Activated T-cell treated with anti-CD3 and anti-CD28 coated beads, Interleukin-2, amount 50 U/mL, for 4 hours (primary cell): ENCODE measurements at places on chromosomes 11 and 22.
A peak's percentile ranks its signal among the peaks of the same experiment; 100 is the strongest.

DNA sequence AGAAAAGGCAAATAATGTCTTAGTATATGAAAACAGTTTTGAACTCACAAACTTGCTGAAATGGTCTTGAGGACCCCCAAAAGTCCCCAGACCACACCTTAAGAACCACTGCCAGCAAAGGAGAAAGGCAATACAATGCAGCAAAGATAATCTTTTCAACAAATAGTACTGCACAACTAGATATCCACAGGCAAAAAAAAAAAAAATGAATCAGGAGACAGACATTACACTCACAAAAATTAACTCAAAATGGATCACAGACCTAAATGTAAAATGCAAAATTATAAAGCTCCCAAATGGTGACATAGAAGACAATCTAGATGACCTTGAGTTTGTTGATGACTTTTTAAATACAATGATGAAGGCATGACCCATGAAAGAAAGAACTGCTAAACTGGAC, 8.3 kb downstream of the PICALM start:
- no peak for DNase-seq

DNA sequence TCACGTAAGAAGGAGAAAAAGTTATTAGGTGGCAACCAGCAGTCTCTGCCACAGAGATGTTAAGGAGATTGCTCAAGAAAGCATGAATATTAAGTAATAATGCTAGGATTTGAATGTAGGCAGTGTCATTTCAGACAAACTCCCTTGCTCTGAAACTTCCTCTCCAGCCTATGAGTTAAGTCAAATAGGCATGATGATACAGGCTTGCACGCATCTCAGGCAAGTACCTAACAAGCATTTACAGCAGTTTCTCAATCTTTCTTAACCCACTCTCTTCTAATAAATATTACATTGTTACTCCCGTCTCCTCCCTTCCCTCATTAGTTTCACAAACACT, 72.7 kb downstream of the RAB38 start:
- no peak for DNase-seq

GRCh38 chr22:24752088-24752623, 22.4 kb downstream of the PIWIL3 start:
- no peak for DNase-seq

- DNase-seq = no peak
These were observed 26.7 kb upstream of the PICK1 start for GRCh38 chr22:38030311-38031133.

- DNase-seq = no peak
These were observed 496.0 kb downstream of the MIAT start for GRCh38 chr22:27153386-27153785.

GRCh38 chr11:116176484-116177005, 596.2 kb downstream of the BUD13 start:
- DNase-seq = no peak

DNA sequence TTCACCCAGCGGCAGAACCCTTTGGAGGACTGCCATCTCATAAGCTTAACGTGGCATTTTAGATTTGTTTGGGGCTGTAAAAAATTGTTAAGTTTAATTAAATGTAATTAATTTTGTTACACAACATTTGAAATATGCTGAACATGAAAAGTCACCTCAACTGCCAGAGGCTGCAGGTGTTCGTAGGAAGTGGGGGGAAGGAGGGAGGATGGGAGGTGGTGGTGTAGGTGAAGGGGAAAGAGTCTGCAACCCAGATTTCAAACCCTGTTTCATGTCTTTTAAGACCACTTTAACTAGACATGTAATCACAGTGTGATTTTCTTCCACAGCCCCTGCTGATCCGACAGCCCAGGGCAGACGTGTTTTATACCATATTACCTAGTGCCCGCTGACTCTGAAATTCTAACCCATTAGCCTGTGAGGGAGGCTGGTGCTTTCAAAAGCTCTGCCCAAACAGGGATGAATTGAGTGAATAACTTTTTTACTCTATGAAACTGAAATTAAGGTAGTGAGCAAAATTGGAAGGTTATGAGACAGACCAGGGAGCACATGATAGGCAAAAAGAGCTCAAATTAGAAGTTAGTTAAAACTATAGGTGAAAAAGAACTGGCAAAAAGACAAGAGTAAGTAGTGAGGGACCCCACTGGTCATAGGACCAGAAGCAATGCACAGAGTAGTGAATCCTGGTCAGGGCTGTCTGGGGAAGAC, 279.8 kb downstream of the DDX10 start:
- no peak for DNase-seq

DNA sequence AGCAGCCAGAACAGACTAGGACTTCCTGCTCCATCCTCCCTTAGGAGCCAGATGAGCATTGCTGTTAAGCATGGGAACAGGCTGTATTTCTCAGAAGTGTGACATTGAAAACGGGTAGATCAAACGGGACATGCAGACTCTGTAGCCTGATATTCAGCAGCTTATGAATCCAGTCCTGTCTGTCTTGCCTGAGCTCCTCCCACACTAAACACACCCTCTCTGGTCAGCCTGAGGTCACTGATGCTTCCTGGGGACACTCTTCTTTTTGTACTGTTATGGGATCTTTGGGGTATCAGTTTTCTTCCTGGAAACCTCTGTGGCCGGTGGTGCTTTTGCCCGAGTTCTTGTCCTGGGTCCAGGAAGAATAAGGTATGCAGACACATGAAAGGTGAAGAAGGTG, 35.8 kb downstream of the C11orf91 start:
- DNase-seq = no peak

DNA sequence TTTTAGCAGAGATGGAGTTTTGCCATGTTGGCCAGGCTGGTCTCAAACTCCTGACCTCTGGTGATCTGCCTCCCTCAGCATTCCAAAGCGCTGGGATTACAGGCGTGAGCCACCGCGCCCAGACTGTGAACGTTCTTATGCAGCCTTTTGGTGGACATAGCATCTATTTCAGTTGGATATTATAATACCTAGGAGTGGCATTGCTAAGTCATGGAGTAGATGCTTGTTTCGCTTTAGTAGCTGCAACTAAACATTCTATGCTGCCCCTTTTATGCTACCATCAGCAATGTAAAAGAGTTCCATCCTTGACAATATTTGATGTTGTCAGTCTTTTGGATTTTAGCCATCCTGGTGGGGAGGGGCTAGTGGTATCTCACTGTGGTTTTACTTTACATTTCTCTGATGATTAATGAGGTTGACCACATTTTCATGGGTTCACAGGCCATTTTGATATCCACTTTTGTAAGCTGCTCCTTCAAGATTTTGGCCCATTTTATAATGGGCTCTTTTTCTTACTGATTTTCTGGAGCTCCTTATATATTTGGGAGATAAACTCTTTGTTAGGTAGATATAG, 16.5 kb upstream of the APOBEC3A start:
- no peak for DNase-seq

DNA sequence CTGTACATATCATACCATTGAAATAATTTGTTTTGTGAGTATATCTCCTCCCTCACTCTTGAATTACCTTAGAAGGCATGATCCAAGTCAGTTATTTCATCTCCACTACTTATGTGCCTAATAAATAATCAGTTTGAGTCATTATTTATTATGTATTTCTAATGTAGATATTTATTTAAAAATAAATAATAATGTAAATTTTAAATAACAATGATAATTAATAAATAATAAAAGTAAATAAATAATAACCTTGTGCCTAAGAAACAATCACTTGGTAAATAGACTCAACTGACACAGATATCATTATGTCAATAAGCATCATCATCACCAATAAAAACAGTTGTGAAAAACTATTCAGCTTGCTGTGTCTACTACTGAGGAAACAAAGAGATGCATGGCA, 213.8 kb downstream of the CNTN5 start:
- no peak for DNase-seq

GRCh38 chr22:45159652-45160462, 3.9 kb upstream of the NUP50 start:
- no peak for DNase-seq

GRCh38 chr11:11810764-11811726, 30.7 kb upstream of the USP47 start:
- no peak for DNase-seq

DNA sequence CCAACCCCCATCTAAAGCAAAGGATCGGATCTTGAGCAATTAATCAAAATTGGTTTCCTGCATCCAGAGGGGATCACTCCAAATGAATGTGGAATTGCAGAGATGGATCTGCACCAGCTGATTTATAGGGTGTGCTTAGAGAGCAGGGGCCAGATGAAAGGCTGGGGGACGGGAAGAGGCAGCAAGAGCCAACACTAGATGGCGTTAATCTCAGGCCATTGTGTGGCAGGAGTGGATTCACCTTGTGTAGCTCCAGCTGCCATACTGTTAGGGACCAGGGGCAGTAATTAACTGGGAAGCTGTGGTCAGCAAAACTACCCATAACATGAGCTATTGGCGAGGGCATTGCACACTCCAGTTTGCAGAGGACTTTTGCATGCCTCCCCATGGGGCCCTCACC, 35.6 kb downstream of the SERPINH1 start:
- DNase-seq = no peak

DNA sequence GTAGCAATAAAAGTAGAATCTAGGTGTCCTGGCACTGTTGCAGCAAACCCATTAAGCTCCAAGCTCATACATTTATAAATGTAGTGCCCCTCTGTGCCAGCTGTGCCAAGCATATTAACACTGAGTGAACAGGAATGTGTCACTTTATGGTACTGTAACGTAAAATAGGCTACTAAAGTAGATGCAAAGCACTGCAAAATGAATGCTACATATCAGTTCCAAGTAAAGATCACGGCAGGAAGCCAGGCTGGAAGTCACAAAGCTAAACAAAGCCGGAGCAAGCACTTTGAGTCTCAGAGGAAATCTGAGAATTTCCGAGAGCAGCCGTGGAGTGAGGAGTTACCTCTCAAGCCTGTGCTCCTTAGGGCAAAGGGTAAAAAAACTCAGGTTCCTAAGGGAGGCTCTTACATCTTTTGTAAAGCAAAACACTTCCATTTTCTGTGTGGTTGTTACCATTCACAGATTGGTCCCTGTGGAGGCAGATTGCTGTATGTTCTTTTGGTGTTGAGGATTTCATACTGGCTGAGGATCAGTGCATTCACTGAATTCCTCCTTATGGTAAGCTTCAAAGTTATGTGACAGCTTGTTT, 85.7 kb downstream of the WNT11 start:
- DNase-seq = no peak

- DNase-seq = no peak
These were observed 97.6 kb downstream of the FAT3 start for GRCh38 chr11:92322225-92322624.

GRCh38 chr11:46380340-46381047, 975 bp upstream of the MDK start:
- peak; percentile 47 for DNase-seq

DNA sequence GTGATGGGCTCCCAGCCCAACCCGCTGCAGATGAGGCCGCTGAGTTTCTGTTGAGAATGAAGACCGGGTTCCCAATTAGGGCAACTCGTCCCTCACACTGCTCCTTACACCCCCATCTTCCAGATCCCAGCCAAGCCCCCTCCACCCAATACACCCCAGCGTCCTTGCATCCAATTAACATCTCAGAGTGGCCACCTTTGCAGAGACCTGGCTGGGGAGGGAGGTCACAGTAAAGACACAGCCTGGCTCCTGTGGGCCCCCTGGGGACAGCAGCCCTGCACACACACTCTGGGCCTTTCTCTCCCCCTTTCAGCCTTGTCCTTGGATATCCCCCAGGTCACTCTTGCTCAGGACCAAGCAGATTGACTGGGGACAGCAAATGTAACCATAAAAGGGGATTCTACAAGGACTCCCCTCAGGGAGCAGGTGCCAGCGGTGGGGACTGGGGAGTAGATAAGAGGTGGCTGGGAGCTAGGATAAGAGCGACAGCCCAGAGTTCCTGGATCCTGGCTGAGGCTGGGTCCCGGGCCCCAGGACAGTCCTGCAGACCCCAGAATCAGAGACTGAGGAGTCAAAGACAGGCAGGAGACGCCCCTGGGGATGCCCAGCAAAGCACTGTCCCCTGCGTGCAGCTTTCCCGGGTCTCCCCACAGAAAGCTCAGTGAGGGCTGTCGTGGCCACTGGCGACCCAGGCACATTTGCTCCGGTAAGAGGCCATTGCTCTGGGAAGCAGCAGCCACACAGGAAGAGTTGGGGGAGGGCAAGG, 8.4 kb downstream of the APOBEC3A start:
- no peak for DNase-seq

- DNase-seq = no peak
These were observed 27.9 kb downstream of the TIMP3 start for GRCh38 chr22:32829451-32829851.

DNA sequence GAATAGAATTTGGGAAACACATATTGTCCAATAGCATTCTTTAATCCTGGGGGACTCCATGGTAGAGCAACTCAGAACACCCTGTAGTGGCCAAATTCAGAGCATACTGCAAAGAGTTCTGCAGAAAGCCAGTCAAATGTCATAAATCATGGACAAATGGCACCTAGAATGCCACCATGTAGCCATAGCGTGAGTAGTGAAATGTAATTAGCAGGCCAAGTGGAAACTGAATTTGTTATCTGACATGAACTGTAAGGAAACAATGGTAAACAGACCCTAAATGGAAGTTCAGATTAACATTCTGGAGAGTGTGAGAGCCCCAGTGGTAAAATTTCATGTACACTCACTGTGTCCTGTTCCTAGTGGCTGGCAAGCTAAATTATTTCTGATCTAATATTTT, 7.0 kb upstream of the PRSS23 start:
- no peak for DNase-seq

DNA sequence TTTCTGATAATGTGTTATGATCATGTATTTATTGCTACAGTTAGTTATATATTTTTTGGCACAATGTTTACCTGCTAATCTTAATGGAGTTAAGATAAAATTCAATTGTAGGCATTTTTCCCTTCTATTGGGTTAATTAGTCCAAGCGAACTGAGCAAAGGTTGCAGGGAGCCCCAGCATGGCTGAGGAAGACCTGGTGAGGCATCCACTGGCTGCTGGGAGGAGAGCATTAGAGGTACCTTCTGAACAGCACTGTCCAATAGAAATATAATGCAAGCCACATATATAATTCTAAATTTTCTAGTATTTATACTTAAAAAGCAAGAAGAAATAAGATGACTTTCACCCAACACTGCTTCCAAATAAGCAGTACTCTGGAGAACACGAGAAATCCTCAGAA, 689 bp upstream of the TMEM126A start:
- no peak for DNase-seq

DNA sequence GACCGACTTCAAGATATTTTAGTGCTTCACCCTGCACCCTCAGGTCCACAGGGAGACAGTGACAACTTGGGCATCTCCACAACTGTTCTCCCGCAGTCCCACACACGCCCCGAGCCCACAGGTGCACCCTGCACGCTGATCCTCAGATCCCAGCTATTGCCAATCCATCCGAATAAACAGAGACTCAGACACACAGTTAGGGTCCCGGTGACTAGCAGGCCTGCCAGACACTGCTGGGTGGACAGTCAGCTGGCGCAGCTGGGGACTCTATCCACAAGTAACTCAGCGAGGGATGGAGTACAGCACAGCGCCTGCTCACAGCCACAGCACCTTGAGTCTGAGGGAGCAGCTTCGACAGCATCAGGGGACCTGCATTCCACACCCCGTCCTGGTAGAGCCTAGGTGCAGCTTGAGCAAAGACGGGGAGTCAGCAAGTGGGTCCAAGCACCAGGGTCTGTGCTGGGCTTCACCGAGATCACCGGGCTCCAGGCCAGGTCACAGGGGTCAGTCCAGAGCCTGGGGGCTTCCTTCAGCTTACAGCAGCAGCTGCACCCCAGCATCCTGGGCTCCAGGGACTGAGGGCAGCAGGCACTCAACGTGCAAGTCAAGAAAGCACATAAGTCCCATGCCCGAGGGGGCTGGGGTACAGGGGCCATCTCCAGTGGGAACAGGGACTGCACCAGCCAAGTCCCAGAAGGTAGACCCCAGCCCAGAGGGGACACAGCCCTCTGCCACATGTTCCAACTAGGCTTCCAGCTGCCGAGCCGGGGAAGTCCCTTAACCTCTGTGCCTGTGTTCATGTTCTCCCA, 7.6 kb downstream of the RPL3 start:
- no peak for DNase-seq
